Right atrium auricular region (tissue), 2 donors: ENCODE measurements at places on chromosomes 2 and 18. TPM values are rescaled to one million over a fixed set of nuclear protein-coding genes. Genes with fewer than 3 reads are reported as not detected.

Gene SCYGR4
- not detected for total RNA-seq

Gene RGPD5
- total RNA-seq: 11.3 TPM

Gene SDC1
- total RNA-seq: 0.24 TPM

Gene MOCOS
- 0.11 TPM for total RNA-seq

Gene ITGB6
- total RNA-seq: 0.20 TPM

Gene ALPI
- not detected for total RNA-seq

DNA sequence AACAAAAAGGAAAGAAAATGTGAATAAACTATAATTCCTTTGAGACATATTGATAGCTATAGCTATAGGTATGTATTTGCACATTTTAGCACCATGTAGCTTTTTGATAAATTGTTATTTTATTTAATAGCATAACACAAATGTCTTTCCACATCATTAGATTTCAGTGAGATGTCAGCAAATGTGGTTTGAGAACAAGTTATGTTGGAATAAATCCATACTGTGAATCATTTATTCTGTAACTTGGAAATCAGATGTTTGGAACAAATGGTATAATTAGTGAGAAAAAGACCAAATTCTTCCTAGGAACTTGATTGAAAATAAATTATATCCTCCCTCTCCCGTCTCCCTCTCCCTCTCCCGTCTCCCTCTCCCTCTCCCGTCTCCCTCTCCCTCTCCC lies 62.8 kb downstream of the NABP1 start:
- no peaks in the 10 kb centered on the region for H3K36me3 ChIP-seq
- H3K27ac ChIP-seq: no peak overlapping the region
- DNase-seq: no peak
- H3K27me3 ChIP-seq: no peaks in the 10 kb centered on the region
- H3K4me3 ChIP-seq: no peak overlapping the region

- H3K27me3 ChIP-seq: no peaks in the 10 kb centered on the region
- H3K4me1 ChIP-seq: no peaks in the 10 kb centered on the region
- H3K4me3 ChIP-seq: no peak overlapping the region
These were observed 58.2 kb upstream of the PKDCC start for GRCh38 chr2:41989501-41990180.

DNA sequence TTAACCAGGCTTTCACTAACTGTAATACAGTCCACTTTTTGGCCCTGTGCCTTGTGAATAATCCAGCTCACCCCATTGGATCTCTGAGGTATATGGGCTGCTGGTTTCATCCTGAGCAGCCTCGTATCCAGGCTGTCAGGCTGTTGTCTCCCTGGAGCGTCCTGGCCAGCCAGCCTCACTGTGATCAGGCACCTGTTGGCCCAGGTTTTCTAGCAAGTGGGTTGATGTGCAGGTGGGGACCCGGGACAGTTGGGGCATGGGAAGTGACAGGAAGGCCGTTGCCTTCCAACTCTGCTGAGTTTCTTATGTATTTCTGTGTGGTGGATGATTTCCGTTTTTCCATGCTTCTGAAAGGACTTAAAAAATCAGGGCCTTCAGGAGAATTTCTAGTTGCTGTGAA lies 132.4 kb downstream of the ACOXL start:
- H3K4me1 ChIP-seq: no peaks in the 10 kb centered on the region
- H3K27ac ChIP-seq: no peak overlapping the region
- no peaks in the 10 kb centered on the region for H3K36me3 ChIP-seq
- DNase-seq: no peak

DNA sequence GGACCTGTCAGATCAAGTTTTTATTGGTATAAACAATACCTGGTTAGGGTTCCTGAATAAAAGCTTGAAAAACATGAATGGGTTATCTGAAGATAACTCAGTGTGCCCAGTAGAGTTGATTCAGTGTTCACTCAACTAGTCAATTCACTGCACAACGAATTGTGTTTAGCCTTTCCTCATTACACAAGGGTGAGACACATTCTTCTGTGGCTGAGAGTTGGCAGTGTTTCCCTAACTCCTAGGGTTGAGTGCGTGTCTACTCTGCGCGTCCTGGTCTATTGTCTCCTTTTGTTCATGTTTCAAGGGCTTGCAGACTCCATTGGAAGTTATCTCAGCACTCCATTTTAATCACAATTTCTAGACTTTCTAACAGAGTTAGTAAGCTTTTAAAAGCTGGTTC lies 32.8 kb upstream of the TMEM178A start:
- no peak for DNase-seq
- H3K4me1 ChIP-seq: no peaks in the 10 kb centered on the region
- no peaks in the 10 kb centered on the region for H3K36me3 ChIP-seq
- H3K27ac ChIP-seq: no peak overlapping the region
- H3K27me3 ChIP-seq: no peaks in the 10 kb centered on the region

- H3K27me3 ChIP-seq: no peaks in the 10 kb centered on the region
- no peaks in the 10 kb centered on the region for H3K36me3 ChIP-seq
- no peak for DNase-seq
- H3K4me1 ChIP-seq: no peaks in the 10 kb centered on the region
- no peak overlapping the region for H3K27ac ChIP-seq
- H3K4me3 ChIP-seq: no peak overlapping the region
These were observed 312.2 kb upstream of the FAM98A start for GRCh38 chr2:33911327-33911726.

DNA sequence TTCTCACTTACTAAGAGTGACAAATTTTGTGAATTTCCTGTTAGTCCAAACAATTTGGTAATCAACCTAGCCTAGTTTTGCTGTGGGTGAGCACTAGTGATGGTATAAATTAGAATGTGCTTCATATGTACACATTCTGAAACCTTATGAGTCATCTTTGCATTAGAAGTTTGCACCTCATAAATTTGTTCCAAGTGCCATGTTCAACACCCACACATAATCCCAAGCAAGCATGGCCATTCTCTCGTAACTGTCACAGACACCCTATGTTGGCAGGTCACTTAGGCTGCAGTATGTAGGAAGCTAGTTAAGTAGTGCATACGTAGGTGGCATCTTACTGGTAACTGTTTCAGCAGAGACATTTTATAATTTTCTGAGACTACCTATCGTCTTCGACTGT lies 46.9 kb downstream of the NAB1 start:
- H3K36me3 ChIP-seq: no peaks in the 10 kb centered on the region
- H3K4me3 ChIP-seq: no peak overlapping the region
- no peaks in the 10 kb centered on the region for H3K4me1 ChIP-seq
- no peak overlapping the region for H3K27ac ChIP-seq
- no peaks in the 10 kb centered on the region for H3K27me3 ChIP-seq

- H3K4me3 ChIP-seq: no peak overlapping the region
- no peaks in the 10 kb centered on the region for H3K4me1 ChIP-seq
- no peak for DNase-seq
- H3K27me3 ChIP-seq: no peaks in the 10 kb centered on the region
These were observed 24.3 kb upstream of the COPS8 start for GRCh38 chr2:237061356-237061755.

DNA sequence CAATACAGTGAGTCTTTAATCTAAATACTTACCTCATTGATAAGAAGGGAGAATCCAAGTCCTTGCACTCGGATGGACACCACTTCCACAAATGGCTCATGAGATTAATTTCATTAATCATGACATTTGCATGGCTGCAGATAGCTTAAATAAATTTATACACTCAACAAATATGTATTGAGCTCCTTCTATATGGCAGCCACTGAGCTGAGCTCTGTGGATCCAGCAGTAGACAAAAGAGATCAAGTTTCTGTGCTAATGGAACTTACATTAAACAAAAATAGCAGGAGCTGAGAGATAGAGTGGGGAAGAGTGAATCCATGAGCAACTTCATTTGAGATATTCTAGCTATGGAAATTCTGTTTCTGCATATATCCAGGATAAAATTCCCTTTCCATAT lies 44.4 kb downstream of the RAB27B start:
- H3K4me3 ChIP-seq: no peak overlapping the region
- DNase-seq: no peak

DNA sequence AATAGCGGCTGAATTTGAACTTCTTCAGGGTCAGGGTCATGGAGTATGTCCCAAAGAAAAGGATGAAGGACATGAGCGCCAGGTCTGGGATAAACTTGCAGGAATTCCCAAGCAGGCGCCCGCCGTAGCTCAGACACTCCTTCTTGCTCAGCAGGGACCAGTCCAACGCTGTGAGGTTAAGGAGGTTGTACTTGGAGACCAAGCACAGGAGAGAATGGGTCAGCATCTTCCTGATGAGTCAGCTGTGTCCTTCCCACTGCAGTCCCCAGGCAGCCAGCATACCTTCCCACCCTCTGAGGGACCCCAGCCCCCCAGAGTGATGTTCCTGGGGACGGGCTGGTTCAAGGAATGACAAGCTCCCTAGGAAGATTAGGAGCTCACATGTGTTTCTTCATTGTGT lies 40.9 kb downstream of the MTHFD2 start:
- H3K27ac ChIP-seq: no peak overlapping the region
- no peaks in the 10 kb centered on the region for H3K27me3 ChIP-seq
- no peak overlapping the region for H3K4me3 ChIP-seq
- no peak for DNase-seq

GRCh38 chr2:98454073-98454472 lies 9.4 kb downstream of the INPP4A start:
- H3K36me3 ChIP-seq: no peaks in the 10 kb centered on the region
- H3K27ac ChIP-seq: no peak overlapping the region
- no peaks in the 10 kb centered on the region for H3K27me3 ChIP-seq
- H3K4me3 ChIP-seq: no peak overlapping the region
- no peak for DNase-seq
- H3K4me1 ChIP-seq: no peaks in the 10 kb centered on the region
